Astrocyte of the hippocampus (primary cell): ENCODE measurements at places on chromosomes 13 and 19.
A peak's percentile ranks its signal among the peaks of the same experiment; 100 is the strongest.

GRCh38 chr13:73167028-73167820, 108.4 kb downstream of the KLF5 start:
- peak; percentile 11 for DNase-seq

DNA sequence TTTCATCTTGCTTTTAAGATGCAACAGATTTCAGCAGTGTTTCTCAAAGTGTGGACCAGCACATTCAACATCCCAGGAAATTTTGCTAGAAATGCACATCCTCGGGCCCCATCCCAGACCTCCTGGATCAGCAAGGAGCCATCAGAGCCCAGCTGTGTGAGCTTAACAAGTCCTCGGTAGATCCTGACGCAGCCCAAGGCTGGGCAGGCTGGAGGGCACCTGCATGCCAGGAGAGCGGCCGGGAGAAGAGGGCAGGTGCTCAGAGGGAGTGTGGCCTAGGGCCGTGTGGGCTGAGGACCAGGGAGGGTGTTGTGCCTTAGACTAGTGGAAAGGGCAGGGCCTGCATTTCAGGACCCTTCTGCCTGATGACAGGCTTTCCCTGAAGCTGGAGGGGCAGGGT, 2.2 kb upstream of the MCF2L start:
- DNase-seq: no peak

DNA sequence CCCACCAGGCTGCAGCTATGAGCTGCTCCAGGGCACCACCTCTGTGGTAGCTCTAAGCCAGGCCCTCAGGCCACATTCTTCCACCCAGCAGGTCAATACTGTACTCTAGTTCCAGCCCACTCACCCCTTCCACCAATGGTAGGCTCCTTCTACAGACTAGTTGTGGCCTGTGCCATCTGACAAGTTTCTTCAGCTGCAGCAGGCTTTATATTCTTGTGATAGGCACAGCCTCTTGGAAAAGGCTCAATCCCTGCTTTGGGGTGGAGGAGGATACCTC, 8.5 kb downstream of the MICU2 start:
- DNase-seq: no peak

DNA sequence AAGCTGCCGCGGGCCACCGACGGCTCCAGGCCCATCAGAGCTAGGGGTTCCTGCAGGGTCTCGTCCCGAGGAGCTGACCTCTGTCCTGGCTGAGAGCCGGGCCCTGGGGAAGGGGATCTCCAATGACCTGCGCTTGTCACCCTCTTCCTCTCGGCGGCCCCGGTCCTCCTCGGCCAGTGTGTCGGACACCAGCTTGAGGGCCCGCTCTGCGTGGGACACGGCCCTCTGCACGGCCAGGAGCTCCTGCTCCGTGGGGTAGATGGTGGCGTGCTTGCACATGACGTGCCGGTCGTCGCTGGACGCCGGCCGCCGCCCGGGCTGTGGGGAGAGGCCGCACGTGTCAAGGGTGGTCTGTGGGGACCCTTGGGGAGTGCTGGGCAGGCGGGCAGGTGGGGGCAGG, 32.7 kb upstream of the MATK start:
- no peak for DNase-seq

DNA sequence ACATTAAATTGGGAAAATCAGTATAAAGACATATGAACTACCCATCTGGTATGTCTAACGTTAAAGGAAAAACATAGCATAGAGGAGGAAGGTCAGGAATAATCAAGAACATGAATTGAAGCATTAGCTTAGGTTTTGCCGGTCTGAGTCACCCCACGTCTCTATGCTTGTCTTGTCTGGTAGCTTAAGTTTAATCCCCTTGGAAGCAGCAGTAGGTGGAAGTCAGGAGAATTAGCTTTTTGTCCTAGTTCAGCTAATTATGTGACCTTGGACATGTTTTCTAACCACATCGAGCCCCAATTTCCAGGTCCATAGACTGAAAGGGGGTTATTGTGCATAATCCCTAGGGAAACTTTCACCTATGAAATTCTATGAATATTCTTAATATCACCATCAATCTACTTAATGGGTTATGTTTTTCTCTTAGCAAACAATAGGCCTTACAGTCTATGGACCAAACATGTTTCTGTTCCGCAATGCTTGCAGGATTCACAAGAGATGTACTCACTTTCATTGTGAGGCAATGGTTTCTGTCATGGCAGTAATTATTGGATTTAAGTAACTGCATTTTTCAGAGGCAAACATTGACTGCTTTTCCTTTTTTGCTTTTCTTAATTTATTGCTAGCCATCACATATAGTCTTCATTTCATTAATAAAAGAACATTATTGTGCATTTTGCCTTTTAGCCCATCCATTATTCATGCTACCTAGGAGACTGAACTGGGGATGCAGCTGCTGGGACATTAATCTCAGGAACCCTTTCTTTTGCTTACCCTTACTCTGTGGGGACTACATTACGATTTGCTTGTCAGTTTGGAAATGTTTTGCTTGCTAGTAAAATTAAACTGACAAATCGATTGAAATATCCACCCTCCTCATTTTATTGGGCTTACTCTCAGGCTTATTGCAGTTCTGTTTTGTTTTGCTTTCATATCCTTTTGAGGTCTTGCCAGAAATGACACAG, 304.8 kb upstream of the MAB21L1 start:
- no peak for DNase-seq

GRCh38 chr13:101621099-101621498, 168.6 kb downstream of the ITGBL1 start:
- no peak for DNase-seq

DNA sequence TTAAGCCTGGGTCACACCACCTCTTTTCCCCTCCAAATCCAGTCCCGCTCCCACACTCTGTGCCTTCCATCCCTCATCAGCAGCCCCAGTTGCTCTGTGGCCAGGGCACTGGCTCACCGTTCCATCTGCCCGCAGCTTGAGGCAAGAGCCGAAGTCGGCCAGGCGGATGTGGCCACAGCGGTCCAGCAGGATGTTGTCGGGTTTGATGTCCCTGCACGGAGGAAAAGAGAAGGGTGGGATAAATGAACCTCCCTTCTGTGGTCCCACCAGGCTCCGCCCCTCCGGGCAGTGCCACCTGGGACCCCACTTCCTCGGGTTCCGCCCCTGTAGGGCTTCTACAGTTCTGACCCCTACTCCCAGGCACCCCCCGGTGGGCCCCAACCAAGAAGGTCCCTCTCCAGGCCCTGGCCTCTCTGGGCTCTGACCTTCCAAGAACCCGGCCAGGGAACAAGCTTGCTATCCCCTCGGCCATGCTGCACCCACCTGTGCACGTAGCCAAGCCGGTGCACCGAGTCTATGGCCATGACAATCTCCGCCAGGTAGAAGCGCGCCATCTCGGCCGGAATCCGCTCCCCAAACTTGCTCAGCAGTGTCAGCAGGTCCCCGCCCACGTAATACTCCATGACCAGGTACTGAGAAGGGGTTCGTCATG, 4.2 kb downstream of the DMPK start:
- DNase-seq: no peak

DNA sequence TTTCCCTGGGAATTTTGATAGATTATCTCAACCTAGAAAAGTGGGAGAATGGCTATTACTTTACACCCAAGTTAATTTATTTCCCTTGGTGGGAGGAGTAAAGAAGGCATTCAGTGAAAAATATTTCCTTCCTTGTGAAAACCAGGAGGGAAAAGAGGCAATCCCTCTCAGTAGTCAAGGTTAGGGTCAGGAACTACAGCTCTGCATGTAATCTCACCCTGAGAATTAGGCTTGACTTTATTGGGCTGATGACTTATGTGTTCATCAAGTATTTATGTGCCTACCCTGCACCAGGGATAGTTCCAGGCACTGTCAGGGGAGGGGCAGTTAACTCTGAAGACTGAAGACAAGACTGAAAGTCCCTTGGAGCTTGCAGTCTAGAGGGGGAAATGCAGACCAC, 281.8 kb downstream of the DLEU7 start:
- no peak for DNase-seq

DNA sequence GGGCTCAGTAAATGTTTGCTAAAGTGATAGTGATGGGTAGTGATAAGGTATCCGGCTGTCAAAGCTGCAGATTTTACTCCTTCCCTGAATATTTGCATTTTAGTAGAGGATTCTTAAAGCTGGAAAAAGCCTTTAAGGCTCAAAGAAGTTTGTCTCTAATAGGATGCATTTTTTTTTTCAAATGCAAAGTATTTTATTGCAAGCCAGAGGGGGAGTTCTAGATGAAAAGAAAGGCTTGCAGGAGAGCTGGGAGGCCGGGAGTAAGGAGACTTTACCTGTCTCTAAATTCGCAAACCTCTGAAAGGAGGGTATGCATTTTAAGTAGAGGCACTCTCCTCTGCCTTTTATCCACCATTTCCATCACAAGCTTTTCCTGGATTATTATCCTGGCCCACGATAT, 100.7 kb upstream of the FNDC3A start:
- no peak for DNase-seq

- no peak for DNase-seq
Measured at GRCh38 chr13:96294930-96295881, 205.3 kb downstream of the HS6ST3 start.

DNA sequence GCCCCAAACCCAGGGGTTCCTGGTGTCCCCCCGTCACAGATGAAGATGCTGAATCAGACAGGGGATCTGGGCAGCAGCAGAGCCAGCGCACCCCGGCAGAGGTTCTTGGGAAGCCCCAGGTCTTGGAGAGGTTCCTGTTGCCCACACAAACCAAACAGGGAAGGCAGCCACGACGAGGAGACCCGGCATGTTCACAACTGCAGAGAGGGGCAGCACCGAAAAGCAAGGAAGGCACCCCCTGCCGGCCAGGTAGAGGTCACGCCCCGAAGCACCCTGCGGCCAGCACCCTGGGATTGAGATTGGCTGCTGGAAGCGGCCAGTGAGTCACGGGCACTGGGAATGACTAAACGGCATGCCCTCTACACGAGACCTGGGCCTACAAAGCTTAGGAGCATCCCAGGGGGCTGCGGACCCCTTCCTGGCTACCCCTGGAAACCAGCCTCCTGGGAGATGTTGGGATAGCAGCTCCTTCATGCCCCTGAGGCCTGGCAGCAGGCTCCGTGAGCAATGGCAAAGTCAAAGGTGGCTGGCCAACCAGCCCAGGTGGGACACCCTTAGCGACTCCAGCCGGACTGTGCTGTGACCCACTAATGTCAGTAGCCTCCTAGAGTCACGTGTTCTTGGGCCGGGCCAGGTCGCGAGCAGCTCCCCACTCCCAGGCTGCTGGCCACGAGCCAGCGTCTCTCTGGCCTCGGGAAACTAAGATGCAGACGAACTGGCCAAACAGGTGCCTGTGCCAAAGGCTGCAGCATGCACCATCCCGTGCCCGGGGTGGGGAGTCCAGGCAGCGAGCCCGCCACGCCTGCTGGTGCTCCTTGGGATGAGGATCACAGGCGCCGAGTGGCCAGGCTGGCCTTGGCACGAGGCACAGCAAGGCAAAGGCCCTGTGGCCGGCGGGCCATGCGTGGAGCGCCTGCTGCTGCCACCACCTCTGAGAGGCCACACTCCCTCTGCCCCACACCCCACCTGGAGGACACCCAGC, 43.2 kb downstream of the MLLT1 start:
- no peak for DNase-seq

GRCh38 chr19:16113727-16114126, 2.0 kb downstream of the RAB8A start:
- DNase-seq: no peak

- no peak for DNase-seq
Measured at GRCh38 chr19:16457954-16458331, 13.8 kb downstream of the EPS15L1 start.

DNA sequence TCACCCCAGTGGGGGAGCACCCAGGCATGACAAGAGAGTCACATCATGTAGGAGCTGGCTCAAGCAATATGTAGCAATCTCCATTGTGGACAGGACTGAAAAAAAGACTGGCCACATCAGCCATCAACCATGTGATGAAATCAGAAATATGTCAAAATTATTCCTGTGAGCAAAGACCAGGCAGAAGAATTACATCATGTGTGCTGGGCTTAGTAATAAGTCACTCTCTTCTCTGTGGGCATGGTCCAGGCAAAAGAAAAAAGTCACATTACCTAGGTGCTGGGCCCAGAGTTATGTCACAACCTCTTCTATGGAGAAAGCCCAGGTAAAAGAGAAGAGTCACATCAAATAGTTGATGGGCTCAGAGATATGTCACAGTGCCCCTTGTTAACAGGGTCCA, 28.3 kb upstream of the ZNF729 start:
- DNase-seq: no peak

DNA sequence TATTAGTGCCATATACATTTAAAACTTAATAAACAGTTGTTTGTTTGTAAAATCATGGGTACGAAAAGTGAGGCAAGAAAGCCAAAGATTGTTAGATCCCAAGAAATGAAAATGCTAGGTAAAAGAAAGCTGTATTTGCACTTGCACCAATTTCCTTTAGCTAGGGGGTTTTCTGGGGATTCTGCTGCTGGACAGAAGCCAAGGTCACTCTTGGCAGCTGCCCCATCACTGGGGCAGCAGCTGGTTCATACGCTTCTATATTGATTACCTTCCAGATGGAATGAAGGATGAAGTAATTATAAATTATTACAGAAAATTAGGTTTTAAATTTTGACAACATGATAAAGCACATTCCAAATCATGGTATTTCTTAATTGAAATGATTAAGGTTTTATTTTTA, 127.4 kb downstream of the SLITRK5 start:
- DNase-seq: no peak

DNA sequence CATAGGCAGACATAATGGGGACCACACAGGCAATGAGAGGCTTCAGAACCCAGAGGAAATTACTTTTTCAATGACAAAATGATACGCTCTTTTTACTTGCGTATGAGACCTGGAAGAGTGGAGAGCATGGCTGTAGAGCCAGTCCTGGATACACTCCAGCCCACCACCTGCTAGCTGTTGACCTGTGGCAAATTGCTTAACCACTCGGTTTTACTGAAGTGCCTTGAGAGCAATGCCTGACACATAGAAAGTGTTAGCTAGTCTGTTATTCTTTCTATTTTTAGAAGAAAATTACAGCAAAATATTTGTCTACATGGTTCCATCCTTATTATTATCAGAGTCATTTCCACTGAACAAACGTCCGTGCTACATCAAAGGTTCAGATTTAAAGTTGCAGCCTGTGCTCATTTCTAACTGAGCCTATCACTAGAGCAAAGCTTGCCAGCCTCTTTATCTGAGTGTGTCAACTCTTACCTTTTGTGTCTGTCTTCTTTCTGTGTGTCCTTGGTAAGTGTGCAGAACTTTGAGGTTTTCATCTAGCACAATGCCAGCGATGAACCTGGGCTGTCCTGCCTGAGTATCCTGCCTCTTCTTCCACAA, 9.6 kb upstream of the GPR183 start:
- no peak for DNase-seq

- no peak for DNase-seq
Measured at GRCh38 chr13:30808600-30808999, 73.3 kb downstream of the ALOX5AP start.

DNA sequence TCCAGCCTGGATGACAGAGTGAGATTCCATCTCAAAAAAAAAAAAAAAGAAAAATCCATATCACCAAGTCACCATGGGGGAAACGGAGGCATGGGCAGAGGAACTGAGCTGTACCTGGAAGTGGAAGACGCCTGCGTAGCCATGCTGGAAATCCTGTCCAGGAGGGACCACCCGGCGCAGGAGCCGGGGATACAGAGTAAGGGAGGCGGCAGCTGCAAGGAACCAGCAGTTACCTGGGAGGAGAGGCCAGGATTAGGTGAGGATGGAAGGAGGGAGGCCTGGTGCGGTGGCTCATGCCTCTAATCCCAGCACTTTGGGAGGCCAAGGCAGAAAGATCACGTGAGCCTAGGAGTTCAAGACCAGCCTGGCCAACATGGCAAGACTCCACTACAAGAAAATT, 2.0 kb downstream of the CAPN12 start:
- no peak for DNase-seq

GRCh38 chr19:48445256-48445605, 552 bp upstream of the GRWD1 start:
- peak; percentile 92 for DNase-seq
